Foreskin fibroblast (primary cell): ENCODE measurements at places on chromosomes 11 and 22.

DNA sequence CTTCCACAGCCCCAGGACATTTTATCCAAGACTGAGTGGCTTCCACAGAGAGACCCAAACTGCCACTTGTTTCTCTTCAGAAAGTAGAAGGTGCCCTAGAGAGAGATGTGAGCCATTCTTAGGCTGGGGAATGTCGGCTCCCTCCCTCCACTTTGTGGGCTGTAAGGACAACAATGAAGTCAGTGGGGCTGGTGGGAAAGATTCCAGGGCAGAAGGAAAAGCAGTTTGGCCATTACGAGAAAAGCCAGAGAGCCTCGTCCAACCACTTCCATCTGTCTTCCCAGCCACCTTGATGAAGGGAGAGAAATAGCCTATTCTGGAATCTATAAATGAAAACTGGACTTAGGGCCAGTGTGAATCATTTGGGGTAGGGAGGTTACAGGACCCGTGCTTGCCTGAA lies 382.5 kb downstream of the NXPE2 start:
- DNase-seq = no peak

DNA sequence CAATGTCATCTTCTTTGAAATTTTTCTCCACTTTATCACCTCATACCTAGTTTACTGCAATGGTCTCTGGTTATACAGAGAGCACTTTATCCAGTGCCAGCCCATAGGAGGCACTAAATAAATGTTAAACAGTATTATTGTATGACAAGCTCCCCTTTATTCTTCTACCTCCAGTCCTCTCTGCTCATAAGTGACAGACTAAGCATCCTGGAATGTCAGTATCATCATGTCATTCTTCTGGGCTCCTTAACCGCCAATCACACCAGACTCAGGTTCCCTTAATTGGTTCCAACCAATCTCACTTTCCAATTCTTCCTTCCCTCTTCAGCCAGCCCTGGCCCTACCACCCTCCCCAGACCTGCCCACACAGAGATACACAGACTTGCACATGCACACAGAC lies 93.1 kb downstream of the RPL27A start:
- no peak for DNase-seq

- no peak for DNase-seq
Observed at GRCh38 chr22:49535527-49536125, 292.0 kb downstream of the BRD1 start.

DNA sequence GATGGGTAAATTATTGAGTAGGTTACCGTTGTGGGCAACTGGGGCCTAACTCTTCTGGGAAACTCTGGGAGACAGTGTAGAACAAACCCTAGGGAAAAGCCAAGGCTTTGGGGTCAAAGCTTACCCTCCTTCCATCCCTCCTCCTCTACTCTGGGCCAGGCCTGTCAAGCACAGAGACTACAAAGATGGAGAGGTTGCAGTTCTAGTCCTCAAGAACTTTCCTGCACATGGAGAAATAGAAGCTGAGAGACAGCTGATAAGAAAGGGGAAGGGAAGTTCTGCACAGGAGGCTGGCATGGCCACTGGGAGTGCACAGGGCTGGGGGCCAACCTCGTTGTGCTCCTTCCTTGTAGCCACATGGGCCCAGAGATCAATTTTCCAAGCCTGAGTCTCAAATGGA lies 67.2 kb upstream of the ALX4 start:
- no peak for DNase-seq

GRCh38 chr11:1570896-1571759 lies 943 bp downstream of the DUSP8 start:
- DNase-seq = no peak

GRCh38 chr11:132961453-132961852 lies 570.8 kb downstream of the OPCML start:
- no peak for DNase-seq

GRCh38 chr11:85752890-85753581 lies 57.9 kb downstream of the SYTL2 start:
- DNase-seq = no peak

DNA sequence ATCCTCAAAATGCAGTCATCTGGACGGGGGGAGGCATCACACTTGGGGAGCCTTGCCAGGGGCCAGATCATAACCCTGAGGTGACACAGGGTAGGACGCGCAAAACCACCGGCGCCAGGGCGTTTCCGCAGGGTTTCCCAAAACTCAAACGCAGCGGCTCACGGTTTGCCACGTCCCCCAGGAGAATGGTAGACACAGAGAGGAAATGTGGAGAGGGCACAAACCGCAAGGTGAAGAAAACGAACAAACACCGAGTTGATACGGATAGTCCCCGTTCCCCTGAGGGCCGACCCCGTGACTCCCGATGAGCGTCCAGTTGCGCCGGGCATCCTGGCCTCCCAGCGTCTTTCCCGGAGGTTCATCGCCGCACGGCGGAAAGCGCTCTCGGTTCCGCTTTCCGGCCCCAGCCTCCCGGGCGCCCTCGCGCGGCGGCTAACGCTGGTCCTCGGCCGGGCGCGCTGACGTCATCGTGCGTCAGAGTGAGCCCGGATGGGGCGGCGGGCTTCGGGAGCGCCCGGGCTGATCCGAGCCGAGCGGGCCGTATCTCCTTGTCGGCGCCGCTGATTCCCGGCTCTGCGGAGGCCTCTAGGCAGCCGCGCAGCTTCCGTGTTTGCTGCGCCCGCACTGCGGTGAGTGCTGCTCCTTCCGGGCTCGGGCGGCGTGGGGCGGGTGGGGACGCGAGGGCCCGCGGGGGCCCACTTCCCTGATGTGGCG lies at the start of gene BIRC2:
Gene BIRC2, plus strand, starts transcription at position 467 of the 714 bp plus-strand sequence. CDS start 2,641 bp downstream, outside the sequence.
- DNase-seq = peak; percentile 93

DNA sequence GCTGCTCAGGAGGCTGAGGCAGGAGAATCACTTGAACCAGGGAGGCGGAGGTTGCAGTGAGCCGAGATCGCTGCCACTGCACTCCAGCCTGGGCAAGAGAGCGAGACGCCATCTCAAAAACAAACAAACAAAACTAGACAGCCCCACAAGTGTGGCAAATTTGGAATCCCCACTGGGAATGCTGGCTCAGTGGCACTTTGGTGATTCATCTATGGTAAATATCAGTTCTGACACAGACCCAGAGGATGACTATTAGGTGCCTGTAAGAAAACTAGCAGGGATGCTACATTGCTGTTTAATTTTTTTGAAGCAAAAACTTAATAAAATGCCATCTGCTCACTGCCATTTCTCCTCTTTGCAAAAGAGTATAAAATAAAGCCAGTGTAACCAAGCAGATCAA lies 107.9 kb downstream of the NAT10 start:
- DNase-seq = peak; percentile 42

GRCh38 chr11:19258641-19259230 lies 18.0 kb upstream of the E2F8 start:
- no peak for DNase-seq

- DNase-seq = no peak
Observed at GRCh38 chr11:72624496-72625201, 49.6 kb downstream of the PDE2A start.

DNA sequence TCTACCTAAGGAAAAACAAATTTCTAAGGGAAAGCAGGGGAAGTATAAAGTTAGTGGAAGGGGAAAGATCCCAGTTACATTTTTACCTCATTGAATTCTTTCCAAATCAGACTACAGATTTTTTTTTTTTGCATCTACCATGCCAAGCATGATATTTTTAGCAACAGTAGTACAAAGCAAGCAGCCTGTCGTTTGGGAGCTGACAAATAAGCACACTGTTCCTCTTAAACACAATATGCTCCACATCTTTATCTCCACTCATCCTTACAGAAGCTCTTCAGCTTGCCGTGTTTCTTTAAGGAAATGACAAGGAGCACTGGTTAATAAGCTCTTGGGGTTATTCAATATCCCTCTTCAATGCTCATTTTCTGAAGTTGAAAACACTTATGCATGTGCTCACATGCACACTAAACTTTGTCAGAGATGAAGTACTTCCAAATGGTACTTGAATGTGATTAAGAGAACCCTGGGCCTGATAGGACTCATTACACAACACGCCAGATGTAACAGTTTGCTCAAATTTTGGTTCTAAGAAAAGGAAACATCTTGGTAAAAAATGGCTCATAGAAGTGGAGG lies 53.8 kb downstream of the PAX6 start:
- DNase-seq = peak; percentile 2

GRCh38 chr11:3666023-3666530 lies 5.1 kb downstream of the CHRNA10 start:
- no peak for DNase-seq

DNA sequence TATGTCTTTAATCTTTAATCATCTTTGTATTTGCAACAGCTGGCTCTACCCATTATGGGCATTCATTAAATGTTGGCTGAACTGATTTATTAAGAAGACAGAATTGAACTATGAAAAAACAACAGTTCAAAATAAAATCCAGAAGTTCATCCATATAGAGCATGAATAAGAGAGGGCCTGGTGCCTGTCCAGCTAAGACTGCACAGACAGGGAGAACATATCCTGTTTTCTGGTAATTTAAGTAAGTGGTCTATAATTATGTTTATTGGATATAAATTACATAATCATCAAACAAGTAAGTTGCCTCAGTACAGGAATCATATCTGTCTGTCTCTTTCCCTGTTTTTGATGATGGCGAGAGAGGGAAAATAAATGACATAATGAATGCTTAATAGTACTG lies 137.2 kb downstream of the RBFOX2 start:
- DNase-seq = no peak

- no peak for DNase-seq
Observed at GRCh38 chr11:37747121-37747520, 1149.1 kb upstream of the RAG2 start.

GRCh38 chr22:29727131-29727523 lies 7.3 kb downstream of the CABP7 start:
- peak; percentile 29 for DNase-seq

DNA sequence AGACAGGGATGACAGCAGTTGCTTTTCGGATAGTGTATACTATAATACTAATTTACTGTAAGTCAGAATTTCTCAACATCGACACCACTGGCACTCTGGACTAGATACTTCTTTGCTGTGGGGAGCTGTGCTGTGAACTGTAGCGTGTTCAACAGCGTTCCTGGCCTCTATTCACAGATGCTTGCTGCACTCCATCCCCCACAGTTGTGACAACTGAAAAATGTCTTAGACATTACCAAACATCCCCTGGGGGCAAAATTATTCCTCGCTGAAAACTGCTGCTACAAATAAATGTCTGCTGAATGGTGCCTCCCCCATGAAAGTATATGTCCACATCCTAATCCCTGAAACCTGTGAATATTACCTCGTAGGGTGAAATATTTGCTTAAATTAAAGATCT lies 7.5 kb upstream of the SLC15A3 start:
- DNase-seq = peak; percentile 31

GRCh38 chr22:48343461-48343860 lies 1484.2 kb downstream of the BRD1 start:
- no peak for DNase-seq

GRCh38 chr11:134835561-134835960 lies 423.5 kb upstream of the B3GAT1 start:
- no peak for DNase-seq

DNA sequence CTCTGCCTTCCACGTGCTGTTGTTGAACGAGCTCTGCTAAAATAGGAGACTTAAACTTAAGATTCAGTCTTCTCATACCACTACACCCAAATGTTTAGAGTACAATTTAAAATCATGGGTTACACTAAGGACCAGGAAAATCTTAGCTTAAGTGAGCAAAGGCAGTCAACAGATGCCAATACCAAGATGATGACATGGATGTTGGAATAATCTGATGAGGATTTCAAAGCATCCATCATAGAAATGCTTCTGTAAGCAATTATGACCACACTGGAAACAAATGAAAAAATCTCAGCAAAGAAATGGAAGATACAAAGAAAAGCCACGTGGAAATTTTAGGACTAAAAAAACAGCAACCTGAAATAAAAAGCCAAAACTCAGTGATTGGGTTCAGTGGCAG lies 109.8 kb downstream of the ATXN10 start:
- peak; percentile 24 for DNase-seq

DNA sequence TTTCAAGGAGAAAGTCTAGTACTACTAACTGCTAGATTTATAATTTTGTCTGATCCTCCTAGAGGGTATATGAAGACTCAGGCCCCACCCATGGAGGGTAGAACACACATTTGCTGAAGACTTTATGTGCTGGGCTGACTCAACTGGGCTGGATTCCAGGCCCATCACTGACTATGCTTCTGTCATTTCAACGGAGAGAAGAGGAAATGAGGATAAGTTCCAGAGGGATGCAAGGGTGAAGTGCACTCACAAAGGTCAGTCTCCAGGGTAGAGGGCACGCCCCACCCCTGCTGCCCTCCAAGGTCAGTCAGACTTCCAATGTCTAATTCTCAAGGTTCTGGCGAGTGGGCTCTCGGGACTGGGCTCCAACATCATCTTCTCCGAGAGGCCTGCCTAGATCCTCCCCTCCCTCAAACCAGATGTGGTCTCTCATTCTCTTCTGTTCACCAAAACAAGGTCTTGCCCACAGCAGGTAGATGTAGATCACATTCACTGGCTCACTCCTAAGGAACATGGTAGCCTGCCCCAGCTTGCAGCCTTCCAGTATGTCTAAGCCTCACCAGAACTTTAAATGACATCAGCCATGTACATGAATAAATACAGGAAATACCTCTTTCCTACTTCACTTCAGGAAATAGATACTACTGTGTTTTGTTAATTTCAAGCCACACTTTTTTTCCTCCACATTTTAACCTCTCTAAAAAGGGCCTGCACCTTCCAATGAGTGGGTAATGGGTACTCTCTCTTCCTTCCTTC lies 7.3 kb upstream of the C11orf86 start:
- DNase-seq = peak; percentile 96

DNA sequence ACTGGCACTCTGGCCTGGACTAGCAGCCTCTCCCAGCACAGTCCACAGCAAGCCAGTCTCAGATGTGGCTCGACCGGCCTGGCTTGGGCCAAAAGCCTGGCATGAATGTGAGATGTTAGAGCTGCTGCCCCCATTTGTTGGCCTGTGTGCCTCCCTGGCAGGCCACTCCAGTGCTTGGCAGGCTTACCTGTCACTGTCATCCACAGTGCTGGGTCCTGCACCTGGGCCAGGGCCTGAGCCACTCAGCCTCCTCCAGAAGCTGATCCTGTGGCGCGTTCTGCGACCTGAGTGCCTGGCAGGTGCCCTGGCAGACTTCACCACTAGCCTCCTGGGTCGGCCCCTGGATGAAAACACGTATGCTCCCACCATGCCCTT lies 36.1 kb downstream of the RRP8 start:
- DNase-seq = no peak

DNA sequence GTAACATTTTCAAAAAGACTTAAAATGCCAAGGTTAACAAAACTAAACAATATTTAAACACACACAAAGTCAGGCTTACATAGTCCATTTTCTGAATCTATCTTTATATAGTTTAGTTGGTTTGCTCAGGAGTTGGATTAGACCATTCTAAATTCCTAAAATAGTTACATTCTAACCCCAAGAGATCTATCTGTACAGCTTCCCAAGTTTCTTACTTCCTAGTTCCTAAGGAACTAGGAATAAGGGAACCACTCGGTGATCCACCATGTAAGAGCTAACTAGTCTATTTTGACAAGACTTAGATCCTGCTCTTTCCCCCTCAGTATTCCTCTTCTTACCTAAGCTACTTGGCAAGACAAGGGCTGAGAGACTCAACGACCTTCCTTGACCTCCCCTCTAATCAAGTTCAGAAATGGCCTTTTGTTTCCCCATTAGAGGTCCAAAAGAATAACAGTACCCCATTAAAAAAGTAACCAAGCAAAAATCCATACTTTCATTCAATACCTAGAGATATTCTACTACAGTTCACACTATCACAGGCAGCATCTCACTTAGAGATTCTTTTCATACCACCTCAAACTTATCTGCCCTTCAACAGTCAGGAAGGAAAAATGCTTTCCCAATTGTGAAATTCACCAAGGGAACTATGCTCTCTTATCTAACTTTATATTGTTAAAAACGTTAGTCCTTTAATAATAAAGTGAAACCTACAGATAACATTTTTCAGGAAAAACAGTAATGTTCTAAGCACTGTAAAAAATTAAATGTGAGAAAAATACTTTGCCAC lies 253.1 kb downstream of the TTC28 start:
- no peak for DNase-seq
